Caki2 (cell line): ENCODE measurements at places on chromosomes 1 and 21. TPM values are rescaled to one million over a fixed set of nuclear protein-coding genes. Genes with fewer than 3 reads are reported as not detected.

DNA sequence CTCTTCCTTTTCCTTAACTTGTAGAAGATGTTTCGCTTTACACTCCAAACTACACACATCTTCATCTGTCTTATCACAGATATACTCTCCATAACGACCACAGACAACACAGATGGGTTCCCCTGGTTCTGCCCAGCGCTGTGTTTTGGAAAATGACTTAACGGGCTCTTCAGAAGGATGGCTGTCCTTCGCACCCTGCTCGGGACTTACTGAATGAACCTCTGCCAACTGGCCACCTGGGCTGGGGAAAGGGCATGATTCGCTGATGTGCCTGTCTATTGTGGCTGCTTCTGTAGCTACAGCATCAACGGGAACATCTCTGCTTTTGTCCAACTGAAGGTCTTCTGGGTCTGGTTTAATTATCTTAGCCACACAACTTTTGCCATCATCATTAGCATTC lies 3.4 kb downstream of the DDX59 start:
- DNase-seq: no peak

GRCh38 chr1:15139654-15140350 lies 13.7 kb upstream of the TMEM51 start:
- no peak for DNase-seq

- no peak for DNase-seq
Observed at GRCh38 chr1:185487026-185487425, 170.0 kb upstream of the IVNS1ABP start.

- DNase-seq: no peak
Observed at GRCh38 chr1:1082776-1083415, 8.8 kb upstream of the RNF223 start.

DNA sequence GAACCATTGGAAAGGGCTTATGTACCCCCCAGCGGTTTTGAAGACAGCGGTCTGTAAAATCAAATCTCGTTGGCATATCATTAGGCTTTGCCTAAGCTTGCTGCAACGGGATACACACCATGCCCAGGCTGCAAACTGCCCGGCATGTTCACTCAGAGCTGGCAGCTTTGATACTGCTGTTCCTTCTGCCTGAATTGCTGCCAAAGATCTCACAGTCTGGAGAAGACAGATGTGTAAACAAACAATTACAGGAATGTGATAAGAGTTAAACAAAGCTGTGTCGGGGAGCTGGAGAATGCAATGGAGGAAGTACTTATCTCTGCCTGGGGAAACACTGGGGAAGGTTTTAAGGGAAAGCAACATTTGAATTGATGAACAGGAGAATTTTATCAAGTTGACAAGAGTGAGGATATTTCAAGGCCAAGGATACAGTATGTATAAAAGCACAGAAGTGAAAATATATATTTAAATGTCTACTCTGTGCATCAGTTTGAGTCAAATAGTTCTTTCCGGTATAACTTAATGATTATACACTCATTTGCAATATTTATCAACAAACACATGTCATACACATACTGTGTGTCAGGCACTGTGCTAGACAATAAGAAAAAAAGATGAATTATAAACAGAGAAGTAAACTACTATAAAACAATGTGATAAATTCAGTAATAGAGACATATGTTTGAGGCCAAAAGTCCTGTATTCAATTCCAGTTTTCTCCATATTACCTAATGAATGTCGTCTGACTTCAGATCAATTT lies 29.9 kb downstream of the CHML start:
- DNase-seq: peak; percentile 55

DNA sequence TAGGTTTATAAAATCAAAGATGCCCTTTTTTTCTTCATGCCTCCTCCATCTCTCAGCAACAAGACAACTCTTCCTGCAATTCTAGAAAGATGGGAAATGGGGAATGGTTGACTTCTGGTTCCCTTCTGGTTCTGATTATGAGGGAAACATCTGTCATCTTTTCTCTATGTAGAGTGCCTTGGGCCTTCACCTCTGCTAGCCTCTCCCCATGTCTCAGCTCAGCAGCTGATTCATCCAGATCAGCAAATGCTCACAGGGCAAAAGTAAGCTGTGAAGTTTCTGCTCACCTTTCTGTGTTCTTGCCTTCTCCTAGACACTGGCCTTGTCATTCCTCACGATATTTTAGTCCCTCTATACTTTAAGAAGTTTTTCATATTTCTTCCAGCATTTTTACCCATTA lies 17.8 kb upstream of the BECN2 start:
- DNase-seq: no peak

GRCh38 chr21:42027822-42028765 lies 17.9 kb upstream of the ZBTB21 start:
- no peak for DNase-seq

- DNase-seq: no peak
Observed at GRCh38 chr1:219902951-219903350, 25.4 kb downstream of the SLC30A10 start.

DNA sequence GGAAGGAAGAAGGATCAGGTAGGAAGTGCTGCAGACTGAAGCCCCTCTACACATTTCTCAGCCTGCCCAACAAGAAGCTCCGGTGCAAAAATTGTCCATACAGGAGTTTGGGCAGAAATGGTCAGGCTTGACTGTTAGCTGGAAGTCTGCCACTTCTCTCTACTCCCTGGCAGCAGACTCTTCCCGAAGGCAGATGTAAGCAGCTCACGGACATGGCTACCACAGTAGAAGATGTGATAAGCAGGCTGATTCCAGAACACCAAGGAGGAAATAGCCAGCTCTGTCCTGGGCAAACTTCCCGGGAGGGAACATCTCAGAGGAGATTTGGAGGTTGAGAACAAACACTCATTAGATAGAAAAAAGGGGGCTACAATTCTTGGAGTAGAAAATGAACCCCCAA lies 52.6 kb downstream of the TRABD2B start:
- no peak for DNase-seq

GRCh38 chr1:173868266-173869020 lies at the start of gene ZBTB37:
ZBTB37 (plus strand) TSS chr1:173868380; CDS start chr1:173870226, 1,846 bp downstream.
- peak; percentile 79 for DNase-seq

GRCh38 chr1:46159516-46159915 lies 15.4 kb upstream of the TSPAN1 start:
- no peak for DNase-seq

- no peak for DNase-seq
Observed at GRCh38 chr1:212754680-212755079, 36.9 kb downstream of the NSL1 start.

DNA sequence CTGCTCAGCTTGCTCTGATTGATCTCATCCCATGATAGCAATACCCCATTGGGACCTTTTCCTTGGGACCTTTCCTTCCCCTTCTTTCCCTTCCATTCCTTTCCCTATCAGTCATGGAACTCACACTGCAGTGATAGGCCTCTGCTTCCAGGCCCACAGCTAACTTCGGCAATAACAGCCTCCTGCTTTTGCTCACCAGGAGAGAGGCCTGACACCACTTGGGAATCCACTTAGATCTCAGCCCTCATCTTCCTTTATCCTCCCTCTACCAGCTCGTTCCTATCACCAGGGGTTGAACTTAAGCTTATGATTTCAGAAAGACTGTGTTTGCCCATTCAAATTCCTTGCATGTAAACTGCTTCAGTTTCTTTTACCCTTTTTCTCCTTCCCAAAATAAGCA lies 11.0 kb upstream of the TIPRL start:
- DNase-seq: no peak

DNA sequence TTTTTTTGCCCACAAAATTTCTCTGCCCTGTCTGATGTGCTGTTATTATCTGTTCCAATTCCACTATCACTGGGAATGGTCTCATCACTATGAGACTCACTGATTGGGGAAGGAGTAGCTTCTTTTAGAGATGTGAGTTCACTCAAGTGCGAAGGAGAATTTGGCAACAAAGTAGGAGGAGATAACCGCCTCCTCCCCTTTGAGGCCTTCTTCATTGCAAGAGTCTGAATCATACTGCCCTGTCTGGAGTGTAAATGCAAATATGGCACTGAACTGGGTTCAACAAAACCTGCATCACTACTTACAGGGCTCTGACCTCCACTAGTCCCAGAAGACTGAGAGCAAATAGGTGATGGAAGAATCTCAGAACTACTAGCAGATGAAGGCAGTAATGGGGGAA lies 83.4 kb downstream of the ASH1L start:
- DNase-seq: peak; percentile 44

DNA sequence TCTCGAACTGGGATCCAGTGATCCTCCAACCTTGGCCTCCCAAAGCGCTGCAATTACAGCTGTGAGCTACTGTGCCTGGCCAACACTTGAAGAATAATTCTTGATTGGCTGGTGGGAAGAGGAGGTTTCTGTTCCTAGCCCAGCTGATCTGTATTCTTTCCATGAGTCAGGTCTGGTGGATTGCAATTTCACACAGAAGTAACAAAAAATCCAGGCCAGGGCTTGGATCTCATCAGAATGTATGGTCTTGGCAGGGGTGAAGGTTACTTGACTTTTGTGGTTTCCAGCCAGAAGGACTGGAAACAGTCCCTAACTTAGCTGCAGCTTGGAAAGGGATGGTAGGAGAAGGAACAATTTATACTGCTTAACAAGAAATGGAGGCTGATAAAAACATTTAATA lies 5.1 kb upstream of the HP1BP3 start:
- no peak for DNase-seq

DNA sequence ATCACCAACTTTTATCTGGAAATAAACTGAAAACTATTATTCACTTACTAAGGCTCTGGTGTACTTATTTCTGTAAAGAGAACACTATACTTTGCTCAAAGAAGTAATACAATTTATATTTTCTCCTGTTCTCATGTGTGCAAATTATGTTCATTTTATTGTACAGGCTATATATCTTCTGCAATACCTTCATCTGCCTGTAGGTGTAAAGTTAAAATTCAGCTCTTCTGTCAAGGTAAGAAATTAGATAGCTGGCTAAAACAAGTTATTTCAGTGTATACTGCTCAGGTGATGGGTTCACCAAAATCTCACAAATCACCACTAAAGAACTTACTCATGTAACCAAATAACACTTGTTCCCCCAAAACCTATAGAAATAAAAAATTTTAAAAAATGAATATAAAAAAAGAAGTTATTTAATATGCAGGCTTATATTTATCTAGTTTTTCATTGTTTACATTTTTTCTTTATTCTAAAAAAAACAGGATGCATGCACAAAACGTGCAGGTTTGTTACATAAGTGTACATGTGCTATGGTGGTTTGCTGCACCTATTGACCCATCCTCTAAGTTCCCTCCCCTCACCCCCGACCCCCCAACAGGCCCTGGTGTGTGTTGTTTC lies 81.5 kb downstream of the PTGER3 start:
- DNase-seq: no peak

DNA sequence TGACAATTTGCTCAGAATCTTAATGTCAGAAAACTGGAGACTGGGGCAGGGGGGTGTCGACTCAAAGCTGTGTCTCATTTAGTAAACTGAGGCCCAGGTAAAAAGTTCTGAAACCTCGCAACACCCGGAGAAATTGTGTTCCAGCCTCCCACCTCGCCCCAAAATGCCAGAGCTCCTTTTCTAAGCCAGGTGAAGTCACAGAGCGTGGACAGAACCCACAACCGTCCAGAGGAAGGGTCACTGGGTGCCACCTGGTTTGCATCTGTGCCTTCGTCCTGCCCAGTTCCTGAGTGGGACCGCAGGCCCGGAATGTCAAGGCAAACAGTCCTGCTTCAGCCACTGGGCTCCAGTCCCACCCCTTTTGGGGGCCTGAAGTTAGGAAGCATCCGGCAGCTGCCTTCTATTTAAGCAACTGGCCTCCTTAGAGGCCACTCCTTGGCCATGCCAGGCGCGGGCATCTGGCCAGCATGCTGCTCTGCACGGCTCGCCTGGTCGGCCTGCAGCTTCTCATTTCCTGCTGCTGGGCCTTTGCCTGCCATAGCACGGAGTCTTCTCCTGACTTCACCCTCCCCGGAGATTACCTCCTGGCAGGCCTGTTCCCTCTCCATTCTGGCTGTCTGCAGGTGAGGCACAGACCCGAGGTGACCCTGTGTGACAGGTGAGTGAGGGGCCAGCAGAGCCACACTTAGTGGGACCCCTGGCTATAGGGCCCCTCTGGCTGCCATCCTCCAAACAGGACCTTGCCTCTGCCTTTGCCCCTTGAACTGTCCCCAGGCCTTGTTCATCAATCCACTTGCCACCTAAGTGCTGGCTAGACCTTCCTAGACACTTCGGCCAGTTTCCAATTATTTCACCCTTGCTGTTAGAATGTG lies at the start of gene TAS1R1:
TAS1R1 (plus strand) TSS at position 401 of the 872 bp plus-strand sequence; CDS start at position 468, 67 bp downstream.
- DNase-seq: no peak

The RORC gene
- 0.24 and 3.3 TPM in 2 replicates for total RNA-seq

The FAM3B gene
- not detected in 2 replicates for total RNA-seq

The GJC2 gene
- total RNA-seq: 0.10 TPM in 1 of 2 replicates, not detected in the other

The GBP4 gene
- not detected in 2 replicates for total RNA-seq

The AKNAD1 gene
- 0.06 TPM in 1 of 2 replicates, not detected in the other for total RNA-seq

The THEM5 gene
- total RNA-seq: not detected in 2 replicates

The FCRL1 gene
- total RNA-seq: not detected in 2 replicates

The KCND3 gene
- total RNA-seq: not detected in 2 replicates

The SLC2A1 gene
- total RNA-seq: 549 and 560 TPM in 2 replicates

The AGMAT gene
- 0.09 and 0.10 TPM in 2 replicates for total RNA-seq

The HSPB7 gene
- not detected in 2 replicates for total RNA-seq

The CELA2A gene
- total RNA-seq: not detected in 2 replicates

The PLPPR4 gene
- total RNA-seq: not detected in 2 replicates

The C1orf185 gene
- not detected in 2 replicates for total RNA-seq

The MARK1 gene
- total RNA-seq: 1.1 and 2.0 TPM in 2 replicates
